DMS 273 treated with DMSO at 0.1 percent for 48 hours (cell line): ENCODE measurements at places on chromosomes 2 and 18.

DNA sequence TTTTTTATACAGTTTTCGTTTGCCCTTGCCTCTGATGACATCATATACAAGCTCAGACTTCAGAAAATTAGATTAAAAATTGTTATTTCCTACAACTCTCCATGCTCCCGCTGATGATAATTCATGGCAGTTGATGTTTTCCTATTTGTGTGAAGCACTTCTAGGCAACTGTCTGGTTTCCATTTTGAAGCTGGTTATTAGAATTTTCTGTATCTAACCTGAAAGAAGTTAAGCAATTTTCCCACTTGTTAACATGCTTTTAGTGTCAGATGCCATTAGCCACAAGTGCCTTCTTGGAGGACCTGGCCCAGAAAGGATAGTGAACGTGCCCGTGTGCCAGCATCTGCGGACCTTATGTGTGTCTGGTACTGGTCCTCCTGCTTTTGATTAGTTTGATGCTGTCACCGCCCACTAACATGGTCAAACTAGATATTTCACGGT lies 347.6 kb upstream of the RAB12 start:
- DNase-seq, result no peak

DNA sequence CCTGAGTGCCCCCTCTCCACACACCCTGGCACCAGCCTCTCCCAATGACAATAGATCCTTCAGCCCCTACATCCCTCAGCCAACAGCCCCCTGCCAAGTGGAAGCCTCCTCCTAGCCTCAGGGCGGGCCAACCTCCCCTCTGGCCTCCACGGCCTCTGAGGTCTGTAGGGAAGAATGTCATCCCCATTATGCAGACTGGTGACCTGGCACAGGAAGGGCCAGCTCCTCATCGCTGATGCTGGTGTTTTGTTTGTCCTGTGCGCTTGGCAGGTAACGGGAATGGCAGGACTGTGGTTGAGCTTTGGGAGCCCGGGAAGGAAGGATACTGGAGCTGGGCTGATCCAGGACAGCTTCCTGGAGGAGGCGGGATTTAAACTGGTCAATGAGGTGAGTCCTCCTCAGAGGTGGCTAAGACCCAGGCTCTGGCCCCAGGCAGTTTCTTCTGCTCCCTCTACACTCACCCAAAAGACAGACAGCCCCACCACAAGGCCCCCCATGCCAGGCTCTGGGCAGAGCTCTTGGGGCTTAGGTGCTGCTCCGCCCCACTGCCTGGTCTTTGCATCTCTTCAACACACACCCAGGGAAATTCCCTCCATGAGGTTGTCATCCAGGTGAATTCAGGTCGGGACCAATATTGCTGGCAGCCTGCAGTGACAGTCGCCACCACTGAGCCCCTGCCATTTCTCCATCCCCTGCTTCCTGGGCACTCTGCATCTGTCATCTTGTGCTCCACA lies 75.2 kb upstream of the SMAD7 start:
- DNase-seq, result no peak

- no peak for DNase-seq
Measured at GRCh38 chr2:9280224-9280623, 73.6 kb downstream of the ASAP2 start.

DNA sequence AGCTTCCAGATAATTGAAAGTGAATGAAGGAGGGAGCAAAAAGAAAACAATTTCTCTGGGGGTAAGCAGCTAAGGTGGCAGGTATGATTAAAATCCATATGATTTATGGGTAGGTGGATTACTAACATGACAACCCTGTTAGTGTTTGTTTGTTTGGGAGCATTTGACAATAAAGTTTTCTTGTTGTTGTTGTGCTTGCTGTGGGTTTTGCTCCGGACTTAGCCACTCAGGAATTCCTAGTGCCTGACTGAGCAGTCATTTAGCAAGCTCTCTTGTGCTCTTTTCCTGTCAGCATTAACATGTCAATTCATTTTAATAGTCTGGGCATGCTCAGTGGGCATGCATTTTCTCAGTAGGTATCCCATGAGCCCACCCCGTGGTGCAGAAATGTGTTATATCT lies 674.8 kb upstream of the ZEB2 start:
- DNase-seq, result no peak

DNA sequence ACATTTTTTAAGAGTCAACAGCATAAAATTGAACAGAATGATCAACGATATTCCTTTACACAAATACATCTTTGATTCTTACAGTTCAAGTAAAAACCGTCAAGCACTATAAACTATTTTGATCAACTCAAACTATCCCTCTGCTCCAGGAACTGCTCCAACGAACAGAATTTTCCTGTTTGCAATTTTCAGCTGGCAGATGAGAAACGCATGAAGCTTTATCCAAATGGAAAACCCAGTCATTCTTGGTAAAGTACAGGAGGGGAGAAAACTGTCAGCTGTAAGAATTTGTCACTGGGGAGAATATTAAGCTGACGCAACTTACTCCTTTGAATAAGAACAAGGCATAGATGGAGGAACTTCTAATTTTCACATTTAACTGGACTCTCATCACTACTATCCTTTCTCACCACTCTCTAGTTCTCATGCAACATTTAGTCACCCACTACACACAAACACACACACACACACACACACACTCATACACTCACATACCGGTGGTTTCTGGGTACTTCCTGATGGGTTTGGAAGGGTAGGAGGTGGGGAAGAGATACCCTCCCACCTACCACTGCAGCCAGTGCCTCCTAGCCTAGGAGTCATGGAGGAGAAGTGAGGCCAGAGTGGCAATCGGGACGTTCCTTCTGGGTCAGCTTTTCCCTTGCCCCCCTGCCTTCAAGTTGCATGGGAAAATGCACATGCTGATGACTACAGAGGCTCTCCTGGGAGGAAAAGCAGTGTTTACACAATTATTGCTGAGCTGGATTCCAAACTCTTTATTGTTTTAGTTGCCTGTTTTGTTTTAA lies 54.0 kb upstream of the SPATS2L start:
- DNase-seq, result no peak

- no peak for DNase-seq
Measured at GRCh38 chr2:182117196-182117595, 131.5 kb downstream of the PPP1R1C start.

GRCh38 chr18:50097702-50098101 lies 97.2 kb downstream of the MYO5B start:
- DNase-seq, result no peak

- no peak for DNase-seq
Measured at GRCh38 chr18:8426401-8426800, 182.8 kb upstream of the RAB12 start.

DNA sequence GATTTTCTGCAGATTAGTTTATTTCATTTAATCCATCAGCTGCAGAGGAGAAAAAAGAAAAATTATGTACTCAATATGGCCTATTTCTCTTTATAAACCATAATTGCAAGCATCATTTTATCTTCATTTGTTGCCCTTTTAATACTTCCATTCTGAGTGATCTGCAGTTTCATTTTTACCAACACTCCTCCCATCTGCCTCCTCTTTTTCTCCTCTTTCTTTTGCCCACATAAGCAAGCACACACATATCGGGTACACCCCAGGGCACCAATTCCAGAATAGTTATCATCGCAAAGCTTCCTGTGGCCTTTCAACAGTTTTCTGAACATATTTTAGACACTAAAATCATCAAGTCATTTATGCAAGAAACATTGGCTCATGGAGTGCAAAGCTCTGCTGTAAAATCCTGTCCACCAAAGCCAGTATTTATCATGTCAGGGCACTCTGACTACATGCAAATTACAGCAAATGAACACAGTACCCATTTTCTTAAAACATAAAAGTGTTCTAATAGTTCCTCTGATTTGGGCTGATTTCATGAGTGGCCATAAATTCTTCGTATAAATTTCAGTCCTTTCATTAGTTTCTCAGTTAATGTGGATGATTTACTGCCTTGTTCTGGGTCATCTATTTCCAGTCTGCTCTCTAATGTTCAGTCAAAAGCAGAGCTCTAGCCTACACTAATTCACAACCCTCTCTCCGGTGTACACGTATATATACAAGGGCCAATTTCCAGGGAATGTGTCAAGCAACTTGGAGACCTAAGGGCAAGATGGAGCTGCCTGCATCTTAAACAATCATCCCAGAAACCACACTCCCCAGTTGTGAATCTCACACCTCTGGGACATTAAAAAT lies 281.3 kb downstream of the STK39 start:
- DNase-seq, result no peak

GRCh38 chr2:145235312-145235711 lies 715.4 kb upstream of the ZEB2 start:
- no peak for DNase-seq

- no peak for DNase-seq
Measured at GRCh38 chr2:48914477-48915089, 159.1 kb upstream of the LHCGR start.

DNA sequence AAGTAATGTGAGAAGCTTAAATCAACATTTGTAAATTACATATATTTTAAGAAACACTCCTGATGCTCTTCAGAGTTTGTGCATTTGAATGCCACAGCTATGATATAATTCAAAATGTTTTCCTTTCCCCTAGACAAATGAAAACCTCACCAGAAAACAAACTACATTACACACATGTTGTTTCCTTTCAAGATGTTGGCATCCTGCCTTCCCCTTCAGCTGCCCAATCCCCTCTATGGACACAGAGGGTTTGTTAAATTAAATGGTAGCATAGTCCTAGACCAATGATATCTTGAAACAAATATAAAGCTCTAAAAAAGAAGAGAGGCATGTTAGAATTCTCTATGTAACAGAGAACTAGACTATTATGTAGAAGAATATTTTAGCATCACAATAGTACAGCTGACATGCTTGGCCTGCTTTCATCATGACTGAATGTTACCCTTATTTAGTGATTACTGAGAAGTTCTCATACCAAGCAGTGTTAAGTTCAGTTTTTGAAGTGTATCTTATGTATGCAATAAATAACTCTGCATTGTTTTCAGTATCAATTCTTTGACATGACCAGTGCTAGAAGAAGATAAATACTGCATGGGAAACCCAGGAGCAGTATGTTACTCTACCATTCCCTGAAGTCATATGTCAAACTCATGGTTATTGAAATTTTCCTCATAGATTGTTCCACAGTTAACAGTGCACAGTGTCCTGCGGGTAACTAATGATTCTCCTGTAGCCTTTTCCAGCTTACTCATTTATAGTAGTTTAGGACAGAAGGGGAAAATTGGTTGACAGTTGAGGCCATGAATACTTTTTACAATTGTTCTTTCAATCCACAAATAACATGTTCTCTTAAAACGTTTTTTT lies 316.3 kb upstream of the KCNJ3 start:
- no peak for DNase-seq

DNA sequence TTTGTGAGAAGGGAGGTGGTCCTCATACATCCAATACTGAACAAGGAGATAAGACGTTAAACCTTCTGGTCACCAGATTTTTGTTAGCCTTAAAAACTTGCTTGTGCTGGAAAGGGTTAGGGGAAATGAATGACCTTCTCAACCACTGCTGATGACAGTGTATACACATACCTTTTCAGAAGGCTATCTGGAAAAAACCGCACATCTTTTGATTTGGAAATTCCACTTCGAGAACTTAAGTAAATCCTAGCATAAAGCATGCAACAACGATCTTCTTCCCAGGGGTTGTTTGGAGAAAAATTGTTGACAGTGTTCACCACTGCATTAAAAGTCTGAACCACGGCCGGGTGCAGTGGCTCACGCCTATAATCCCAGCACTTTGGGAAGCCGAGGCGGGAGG lies 7.6 kb downstream of the YWHAQ start:
- no peak for DNase-seq

DNA sequence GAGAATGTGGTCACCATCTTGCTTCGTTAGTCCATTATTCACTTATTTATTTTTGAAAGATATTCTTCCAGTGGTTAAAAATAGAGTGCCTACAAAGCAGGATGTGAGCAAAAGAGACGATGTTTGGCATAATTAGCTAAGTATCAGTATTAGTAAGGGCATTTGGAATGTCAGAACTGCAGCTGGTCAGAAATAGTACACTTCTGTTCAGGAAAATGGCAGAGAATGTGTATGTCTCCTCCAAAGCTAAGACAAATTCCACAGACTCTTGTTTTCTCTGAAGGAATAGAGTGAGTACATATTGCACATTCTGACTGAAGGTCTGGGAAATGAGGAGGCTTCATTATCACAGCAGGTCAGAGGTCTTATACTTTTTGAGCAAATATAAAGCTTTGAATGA lies 209.0 kb downstream of the L3MBTL4 start:
- DNase-seq, result no peak

GRCh38 chr18:73987247-73987980 lies 160.2 kb downstream of the FBXO15 start:
- DNase-seq, result no peak

DNA sequence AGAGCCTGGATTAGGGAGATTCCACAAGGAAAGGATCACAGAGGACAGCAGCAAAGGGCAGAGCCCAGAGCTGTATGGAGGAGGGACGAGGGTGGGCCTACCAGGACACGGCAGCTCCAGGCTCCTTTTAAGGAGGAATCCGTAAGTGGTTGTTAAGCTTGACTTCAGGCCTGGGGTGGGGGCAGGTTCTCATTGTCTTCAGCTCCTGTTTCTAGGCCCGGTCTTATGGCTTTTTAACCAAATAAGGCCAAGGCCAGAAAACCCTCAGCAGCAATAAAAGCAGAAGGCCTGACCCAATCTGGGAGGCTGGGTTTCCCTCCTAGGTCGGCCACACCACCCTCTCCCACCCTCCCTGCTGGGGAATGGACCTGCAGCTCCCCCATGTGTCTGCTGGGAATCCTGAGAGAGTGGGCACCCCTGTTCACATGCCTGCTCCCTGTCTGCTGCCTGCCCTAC lies 111.2 kb downstream of the PLB1 start:
- peak; percentile 16 for DNase-seq

- no peak for DNase-seq
Measured at GRCh38 chr2:144946263-144946662, 426.3 kb upstream of the ZEB2 start.

DNA sequence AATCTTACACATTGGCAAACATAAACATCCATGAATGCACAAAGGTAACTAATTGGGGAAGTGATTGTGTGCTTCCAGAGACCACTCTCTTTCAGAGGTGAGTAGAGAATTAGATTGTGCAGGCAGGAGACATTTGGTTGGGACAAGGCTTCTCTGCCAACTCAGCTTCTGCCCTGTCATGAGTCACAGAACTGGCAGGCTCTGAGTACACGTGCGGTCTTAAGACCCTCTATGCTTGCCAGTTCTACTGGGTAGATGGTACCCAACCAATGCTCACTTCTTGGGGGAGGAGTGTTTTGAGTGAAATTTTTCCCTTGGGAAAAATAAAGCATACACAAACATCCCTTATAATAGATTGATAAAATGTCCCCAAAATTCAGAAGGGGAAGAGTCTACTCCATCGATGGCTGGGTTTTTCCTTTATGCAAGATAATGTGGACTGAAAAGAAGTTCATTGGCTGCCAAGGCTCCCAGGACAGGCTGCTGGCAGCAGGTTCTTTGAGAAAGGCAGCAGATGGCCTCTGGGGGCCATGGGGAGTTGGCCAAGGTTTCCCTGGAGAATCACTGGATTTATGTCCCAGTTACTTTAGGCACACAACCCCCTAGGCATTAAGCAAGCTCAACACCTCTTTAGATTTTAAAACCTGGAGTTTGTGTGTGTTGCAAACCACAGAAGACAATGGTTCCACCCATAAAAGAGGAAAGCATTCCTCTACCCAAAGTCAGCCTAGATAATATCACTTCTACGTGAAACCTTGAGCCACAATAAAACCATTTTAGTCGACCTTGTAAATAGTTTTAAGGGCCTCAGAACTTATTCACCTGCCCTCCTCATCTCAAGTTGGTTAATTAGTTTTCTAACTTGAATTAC lies 417.0 kb downstream of the TXNL1 start:
- DNase-seq, result peak; percentile 50

GRCh38 chr2:65033178-65033577 lies 23.0 kb upstream of the CEP68 start:
- no peak for DNase-seq

GRCh38 chr2:195737511-195738325 lies 80.7 kb downstream of the SLC39A10 start:
- DNase-seq, result no peak

- no peak for DNase-seq
Measured at GRCh38 chr2:139514951-139515350, 734.8 kb upstream of the NXPH2 start.
